Inflammatory macrophage treated with lipopolysaccharide for 1 hour (primary cell): ENCODE measurements at places on chromosomes 1 and 21.
A peak's percentile ranks its signal among the peaks of the same experiment; 100 is the strongest.

DNA sequence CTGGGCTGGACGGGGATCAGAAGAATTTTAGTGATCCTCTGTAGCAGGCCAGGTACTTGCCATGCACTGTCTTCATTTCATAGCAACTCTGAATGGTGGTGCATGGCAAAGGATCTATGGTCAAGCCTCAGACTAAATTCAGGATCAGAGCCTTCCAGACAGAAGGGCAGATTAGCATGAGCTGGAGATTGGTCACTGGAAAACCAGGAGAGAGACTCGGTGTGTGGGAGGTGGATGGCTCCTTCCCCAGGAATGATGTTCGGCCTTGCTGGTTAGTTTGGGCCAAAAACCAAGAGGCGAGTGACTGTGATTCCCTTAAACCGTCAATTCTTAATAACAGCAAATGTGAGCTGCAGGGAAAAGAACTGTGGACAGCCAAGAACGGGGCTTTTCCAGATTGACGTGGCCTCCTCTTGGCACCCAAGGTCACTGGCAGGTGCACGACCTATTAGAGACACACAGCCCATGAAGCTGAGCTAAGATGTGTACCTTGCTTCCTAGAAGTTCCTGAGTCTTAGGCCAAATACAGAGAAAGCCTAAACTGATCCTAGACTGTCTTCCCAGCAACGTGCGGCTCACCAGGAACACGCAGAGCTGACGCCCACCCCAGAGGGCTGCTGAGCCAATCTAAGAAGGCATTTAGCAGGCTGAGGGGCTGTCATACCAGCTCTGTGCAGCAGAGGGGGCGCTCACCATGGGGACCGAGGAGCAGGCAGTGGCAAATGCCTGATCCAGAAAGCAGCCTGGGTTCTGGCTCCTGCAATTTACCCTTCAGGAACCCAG lies 18.5 kb downstream of the ALDH4A1 start:
- DNase-seq, result peak; percentile 44

GRCh38 chr1:69230208-69230607 lies 337.5 kb upstream of the LRRC7 start:
- DNase-seq, result no peak

GRCh38 chr1:116553386-116554115 lies 17.3 kb downstream of the CD58 start:
- DNase-seq, result no peak

DNA sequence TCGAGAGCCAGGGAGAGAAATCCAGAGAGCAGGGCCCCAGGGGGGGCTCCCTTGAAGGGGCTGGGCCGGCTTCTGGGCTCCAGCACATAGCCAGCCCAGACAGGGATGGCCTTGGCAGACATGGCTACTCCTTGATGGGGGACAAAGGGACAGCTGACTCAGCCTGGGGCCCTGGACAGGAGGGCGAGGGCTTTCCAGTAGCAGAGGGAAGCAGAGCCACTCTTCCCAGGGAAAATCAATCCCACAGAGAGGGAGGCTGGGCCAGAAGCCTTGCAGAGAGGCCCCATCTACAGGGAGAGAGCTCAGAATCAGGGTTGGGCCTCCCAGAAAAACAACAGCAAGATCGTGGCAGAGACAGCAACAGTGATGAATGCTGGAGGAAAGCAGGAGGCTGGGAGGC lies 15.6 kb downstream of the IGFN1 start:
- no peak for DNase-seq

GRCh38 chr1:40132383-40133311 lies 28.5 kb upstream of the RLF start:
- DNase-seq, result no peak

GRCh38 chr1:113895098-113895497 lies 7.7 kb upstream of the BCL2L15 start:
- DNase-seq, result no peak

DNA sequence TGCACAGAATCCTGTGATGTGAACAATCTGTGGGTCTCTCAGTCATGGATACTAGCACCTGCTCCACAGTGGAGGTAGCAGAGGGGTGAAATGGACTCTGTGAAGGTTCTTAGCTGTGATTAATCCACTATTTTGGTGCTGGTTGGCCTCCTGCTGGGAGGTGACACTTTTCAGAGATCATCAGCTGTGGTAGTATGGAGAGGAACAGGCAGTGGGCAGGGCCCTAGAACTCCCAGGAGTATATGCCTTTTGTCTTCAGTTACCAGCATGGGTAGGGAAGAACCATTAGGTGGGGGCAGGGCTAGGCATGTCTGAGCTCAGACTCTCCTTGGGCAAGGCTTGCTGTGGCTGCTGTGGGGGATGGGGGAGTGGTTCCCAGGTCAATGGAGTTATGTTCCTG lies 54.0 kb upstream of the KCNJ15 start:
- no peak for DNase-seq

DNA sequence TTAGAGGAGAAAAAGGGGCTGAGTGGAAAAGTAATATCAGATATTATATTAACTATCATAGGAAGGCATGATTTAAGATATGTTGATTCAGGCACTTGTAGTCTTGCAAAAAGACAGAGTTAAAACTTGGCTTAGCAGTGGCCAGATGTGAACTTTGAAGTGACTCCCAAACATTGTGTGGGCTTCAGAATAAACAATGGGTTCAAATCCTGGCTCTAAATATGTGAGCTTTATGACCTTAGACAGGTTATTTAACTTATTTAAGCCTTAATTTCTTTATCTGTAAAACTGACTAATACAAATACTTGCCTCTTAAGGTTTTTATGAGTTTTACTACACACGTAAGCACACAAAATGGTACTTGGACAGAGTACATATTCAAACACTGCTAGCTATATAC lies 85.9 kb downstream of the TNFSF18 start:
- DNase-seq, result no peak

DNA sequence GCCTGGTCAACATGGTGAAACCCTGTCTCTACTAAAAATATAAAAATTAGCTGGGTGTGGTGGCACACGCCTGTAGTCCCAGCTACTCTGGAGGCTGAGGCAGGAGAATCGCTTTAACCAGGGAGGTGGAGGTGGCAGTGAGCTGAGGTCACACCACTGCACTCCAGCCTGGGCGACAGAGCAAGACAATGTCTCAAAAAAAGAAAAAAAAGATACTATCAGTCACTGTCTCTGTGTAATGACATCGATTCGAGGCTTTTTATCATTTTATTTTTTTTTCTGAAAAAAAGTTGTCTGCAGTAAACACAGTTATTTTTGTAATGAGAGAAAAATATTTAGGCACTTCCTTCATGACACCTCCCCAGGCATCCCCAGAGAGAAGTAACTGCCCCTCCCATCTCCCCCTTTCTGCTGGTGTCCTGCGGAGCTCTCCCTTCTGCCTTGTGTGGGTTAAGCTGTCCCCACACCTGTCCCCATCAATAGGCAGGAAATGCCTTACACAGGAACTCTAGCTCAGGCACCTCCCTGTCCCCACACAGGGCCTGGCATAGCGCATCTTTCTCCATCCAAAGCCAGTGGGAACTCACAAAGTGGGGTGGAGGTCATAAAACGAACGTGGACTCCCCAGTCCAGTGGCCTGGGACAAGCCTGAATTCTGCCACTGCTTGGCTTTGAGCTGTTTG lies 132.0 kb downstream of the SYF2 start:
- no peak for DNase-seq

DNA sequence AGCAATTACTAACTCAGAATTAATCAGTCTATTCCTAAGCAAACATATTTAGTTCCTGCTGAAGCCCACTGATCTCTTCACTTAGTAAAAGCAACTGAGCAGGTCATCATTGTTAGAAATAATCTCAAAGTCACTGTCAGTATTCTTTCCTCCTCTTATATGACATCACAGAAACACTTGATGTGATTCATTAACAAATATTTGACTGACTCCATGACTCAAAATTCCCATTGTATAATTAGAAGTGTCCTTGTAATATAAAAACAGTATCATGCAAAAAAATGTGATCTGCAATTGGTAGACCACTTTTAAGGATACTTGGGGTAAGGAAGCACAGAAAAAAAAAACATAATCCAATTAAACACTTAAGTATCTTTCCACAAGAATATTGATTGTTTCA lies 194.4 kb downstream of the DPYD start:
- no peak for DNase-seq

DNA sequence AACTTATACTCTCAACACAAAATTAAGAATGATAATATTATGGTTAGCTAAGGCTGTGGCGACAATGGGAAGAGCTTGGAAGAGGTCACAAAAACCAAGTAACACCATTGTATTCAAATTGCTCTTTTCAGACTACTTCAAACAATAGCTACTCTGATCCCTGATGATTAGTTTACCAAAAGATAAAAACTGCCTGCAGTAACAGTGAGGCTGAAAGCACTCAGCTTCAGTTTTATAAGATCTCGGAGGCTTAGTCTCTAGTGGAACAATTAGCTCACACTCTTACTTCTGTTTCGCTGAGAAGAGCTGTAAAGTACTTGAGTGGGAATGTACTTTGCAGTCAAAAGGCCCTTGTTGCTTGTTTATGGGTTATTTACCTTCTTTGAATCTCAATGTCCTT lies 278.5 kb downstream of the LRRC7 start:
- no peak for DNase-seq

GRCh38 chr1:37001703-37002102 lies 32.6 kb downstream of the GRIK3 start:
- no peak for DNase-seq

GRCh38 chr1:235918465-235918864 lies 51.8 kb upstream of the LYST start:
- no peak for DNase-seq

- DNase-seq, result peak; percentile 65
These were observed 3.3 kb upstream of the FCRL6 start for GRCh38 chr1:159798893-159799292.

- DNase-seq, result peak; percentile 39
These were observed 2.7 kb downstream of the RORC start for GRCh38 chr1:151828921-151829320.

GRCh38 chr21:45630066-45630694 lies 13.3 kb upstream of the PCBP3 start:
- no peak for DNase-seq

GRCh38 chr1:28160782-28161266 lies 15.7 kb downstream of the PTAFR start:
- DNase-seq, result no peak

- DNase-seq, result peak; percentile 42
These were observed 2.3 kb downstream of the KLHDC8A start for GRCh38 chr1:205354259-205355074.

GRCh38 chr1:64498325-64498724 lies 28.4 kb downstream of the CACHD1 start:
- DNase-seq, result no peak

DNA sequence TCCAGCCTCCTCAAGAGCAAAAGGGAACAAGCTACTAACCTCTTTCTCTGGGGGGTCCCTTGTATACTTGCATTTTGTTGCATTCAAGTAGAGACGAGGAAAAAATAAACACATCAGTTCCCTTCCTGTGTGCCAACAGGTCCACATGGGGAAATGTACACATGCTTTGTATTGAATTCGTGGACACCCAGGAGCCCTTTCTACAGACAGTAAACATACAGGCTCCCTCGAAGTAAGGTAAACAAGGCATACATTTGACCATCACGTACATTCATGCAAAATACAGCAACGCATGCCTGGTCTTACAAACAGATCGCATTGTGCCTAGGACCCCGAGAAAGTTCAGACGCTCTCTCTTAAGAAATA lies 1.1 kb downstream of the KCND3 start:
- no peak for DNase-seq

DNA sequence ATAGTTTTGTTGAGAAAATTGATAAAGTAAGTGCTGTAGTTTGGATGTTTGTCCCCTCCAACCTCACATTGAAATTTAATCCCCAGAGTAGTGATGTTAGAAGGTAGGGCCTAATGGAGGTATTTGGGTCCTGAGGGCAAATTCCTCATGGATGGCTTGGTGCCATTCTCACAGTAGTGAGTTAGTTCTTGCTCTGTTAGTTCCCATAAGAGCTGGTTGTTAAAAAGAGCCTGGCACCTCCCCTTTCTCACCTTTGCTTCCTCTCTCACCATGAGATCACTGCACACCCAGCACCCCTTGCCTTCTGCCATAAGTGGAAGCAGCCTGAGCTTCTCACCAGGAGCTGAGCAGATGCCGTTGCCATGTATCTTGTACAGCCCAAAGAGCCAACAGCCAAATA lies 354.8 kb upstream of the NFIA start:
- DNase-seq, result no peak

DNA sequence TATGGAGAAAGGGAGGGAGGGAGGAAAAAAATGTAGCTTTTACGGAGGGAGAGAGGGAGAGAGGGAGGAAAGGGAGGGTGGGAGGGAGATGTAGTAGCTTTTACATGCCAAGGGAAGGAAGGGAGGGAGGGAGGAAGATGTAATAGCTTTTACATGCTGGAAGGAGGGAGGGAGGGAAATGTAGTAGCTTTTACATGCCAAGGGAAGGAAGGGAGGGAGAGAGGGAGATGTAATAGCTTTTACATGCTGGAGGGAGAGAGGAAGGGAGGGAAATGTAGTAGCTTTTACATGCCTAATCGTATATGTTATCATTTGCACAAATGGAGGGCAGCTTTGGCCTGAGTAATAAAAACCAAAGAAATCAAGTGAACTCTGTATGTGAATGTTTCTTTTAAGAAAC lies 35.6 kb downstream of the EEIG2 start:
- DNase-seq, result no peak

- DNase-seq, result no peak
These were observed 53.9 kb downstream of the DUSP10 start for GRCh38 chr1:221687836-221688487.
